Memory B cell (primary cell): ENCODE measurements at places on chromosomes 16 and 17.

GRCh38 chr17:43396491-43397060, 2.2 kb upstream of the ARL4D start:
- DNase-seq: no peak
- H3K4me3 ChIP-seq: peak overlapping the region; percentile 55
- no peaks in the 10 kb centered on the region for H3K27me3 ChIP-seq
- no peaks in the 10 kb centered on the region for H3K36me3 ChIP-seq
- peaks cover 43% of the 10 kb centered on the region for H3K4me1 ChIP-seq

- H3K36me3 ChIP-seq: peaks cover 1% of the 10 kb centered on the region
- H3K4me1 ChIP-seq: peaks cover 20% of the 10 kb centered on the region
- no peak overlapping the region for H3K27ac ChIP-seq
- peaks cover 7% of the 10 kb centered on the region for H3K27me3 ChIP-seq
Observed at GRCh38 chr16:4309833-4310266, 6.0 kb upstream of the GLIS2 start.

DNA sequence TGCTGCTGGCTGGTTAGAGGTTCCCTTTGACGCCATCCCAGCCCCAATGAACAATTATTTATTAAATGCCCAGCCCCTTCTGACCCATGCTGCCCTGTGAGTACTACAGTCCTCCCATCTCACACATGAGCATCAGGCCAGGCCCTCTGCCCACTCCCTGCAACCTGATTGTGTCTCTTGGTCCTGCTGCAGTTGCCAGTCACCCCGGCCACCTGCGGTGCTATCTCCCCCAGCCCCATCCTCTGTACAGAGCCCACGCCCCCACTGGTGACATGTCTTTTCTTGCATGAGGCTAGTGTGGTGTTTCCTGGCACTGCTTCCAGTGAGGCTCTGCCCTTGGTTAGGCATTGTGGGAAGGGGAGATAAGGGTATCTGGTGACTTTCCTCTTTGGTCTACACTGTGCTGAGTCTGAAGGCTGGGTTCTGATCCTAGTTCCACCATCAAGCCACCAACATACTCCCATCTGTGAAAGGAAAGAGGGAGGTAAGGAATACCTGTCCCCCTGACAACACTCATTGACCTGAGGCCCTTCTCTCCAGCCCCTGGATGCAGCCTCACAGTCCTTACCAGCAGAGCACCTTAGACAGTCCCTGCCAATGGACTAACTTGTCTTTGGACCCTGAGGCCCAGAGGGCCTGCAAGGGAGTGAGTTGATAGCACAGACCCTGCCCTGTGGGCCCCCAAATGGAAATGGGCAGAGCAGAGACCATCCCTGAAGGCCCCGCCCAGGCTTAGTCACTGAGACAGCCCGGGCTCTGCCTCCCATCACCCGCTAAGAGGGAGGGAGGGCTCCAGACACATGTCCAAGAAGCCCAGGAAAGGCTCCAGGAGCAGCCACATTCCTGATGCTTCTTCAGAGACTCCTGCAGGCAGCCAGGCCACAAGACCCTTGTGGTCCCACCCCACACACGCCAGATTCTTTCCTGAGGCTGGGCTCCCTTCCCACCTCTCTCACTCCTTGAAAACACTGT, 11.3 kb downstream of the CX3CL1 start:
- no peaks in the 10 kb centered on the region for H3K36me3 ChIP-seq
- DNase-seq: no peak
- peak overlapping the region; percentile 81 for H3K27ac ChIP-seq
- H3K4me3 ChIP-seq: peak overlapping the region; percentile 35
- H3K27me3 ChIP-seq: no peaks in the 10 kb centered on the region

GRCh38 chr17:8742819-8743218, 1.8 kb downstream of the CCDC42 start:
- H3K4me3 ChIP-seq: no peak overlapping the region
- no peak overlapping the region for H3K27ac ChIP-seq
- no peaks in the 10 kb centered on the region for H3K36me3 ChIP-seq
- peaks cover 18% of the 10 kb centered on the region for H3K4me1 ChIP-seq
- DNase-seq: no peak

DNA sequence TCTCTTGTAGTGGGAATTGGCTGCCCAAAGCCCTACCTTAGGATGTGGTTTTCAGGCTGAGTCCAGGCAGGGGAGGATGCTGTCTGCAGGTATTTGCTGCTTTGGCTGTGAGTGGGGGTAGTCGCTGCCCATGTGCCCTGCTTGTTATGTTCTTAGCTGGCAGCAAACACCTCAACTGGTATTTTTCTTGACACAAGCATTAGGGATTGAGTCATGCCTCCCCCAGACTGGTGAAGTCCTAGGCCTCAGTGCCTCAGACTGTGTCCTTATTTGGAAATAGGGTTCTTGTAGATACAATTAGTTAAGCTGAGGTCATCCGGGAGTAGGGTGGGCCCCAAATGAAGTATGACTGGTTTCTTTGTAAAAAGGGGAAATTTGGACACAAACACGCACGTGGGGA, 808.3 kb upstream of the EEF2KMT start:
- H3K4me1 ChIP-seq: no peaks in the 10 kb centered on the region
- no peak for DNase-seq
- H3K36me3 ChIP-seq: no peaks in the 10 kb centered on the region
- H3K4me3 ChIP-seq: no peak overlapping the region
- no peak overlapping the region for H3K27ac ChIP-seq

- peaks cover 4% of the 10 kb centered on the region for H3K4me1 ChIP-seq
- H3K27ac ChIP-seq: no peak overlapping the region
- H3K27me3 ChIP-seq: peaks cover 2% of the 10 kb centered on the region
- peaks cover 4% of the 10 kb centered on the region for H3K36me3 ChIP-seq
Observed at GRCh38 chr17:78208486-78208885, 5.6 kb upstream of the BIRC5 start.

DNA sequence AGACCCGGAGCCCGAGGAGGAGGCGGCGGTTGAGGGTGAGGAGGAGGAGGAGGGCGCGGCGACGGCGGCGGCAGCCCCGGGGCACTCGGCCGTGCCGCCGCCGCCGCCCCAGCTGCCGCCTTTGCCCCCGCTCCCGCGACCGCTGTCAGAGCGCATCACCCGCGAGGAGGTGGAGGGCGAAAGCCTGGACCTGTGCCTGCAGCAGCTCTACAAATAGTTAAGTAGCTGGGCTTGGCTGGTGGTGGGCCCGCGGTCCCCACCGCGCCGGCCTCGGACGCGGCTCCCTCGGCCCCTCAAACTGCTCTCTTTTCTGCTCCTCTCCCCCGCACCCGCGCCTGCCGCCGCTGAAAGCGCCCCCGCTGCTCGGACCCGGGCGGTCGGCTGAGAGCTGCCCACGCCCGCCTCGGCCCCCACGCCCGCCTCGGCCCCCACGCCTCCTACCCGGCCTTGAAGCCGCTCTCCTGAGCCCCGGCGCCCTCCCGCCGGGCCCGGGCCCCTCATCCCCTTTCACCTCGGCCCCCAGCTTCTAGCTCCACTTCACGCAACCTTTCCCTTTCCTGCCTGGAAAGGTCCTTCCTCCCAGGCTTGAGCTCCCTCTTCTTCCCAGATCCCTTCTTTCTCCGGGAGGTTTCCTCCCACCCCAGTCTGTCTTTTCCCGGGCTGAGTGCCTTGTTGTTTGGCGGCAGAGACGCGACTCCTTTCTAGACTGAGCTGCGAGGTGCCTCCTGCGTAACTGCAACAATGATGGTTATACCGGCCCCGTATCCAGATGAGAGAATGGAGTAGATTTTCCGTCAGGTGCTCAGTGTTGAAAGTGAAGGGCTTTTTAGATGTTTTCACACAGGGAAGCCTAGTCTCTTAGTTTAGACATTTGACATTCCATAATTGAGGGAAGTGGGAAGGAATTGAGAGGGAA, 850 bp downstream of the PPM1E start:
- H3K27me3 ChIP-seq: peaks cover 13% of the 10 kb centered on the region
- DNase-seq: no peak
- H3K4me3 ChIP-seq: peak overlapping the region; percentile 88
- H3K36me3 ChIP-seq: no peaks in the 10 kb centered on the region

DNA sequence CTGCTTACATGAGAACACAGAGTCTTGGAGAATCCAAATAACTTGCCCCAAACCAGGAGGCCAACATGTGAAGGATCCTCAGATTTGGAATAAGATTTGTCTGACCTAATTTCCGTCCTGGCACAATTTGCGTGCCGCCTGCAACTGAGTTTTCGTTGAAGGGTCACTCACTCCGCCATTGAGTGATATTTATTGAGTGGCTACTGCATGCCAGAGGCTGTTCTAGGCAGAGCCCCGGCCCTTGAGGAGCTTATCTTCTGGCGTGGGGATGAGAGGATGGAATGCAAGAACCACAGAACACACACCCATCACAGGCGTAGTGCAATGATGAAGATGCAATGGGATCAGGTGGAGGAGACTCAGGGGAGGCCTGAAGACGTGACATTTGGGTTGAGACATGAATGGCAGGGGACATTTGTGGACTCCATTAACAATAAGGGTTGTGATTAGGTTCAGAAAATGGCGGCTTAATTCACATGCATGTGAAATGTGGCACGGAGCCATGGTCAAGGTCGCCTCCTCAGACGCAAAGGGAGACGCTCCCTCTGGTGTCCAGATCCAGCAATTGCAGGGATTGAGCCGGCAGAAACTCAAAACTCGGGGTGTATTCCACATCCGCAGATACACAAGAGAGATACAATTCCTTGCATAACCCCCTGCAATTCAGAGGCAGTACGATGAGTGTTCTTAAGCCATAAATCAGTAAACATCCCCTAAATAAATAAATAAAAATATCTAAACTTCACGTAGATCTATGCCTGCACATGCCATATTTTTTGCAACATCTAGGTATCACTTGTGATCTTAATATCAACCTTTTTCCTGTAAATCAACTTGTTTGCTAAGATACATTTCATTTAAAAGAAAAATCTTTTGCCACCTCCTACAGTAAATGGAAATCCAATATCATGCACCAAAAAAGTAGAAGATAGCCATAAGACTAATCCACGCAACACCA, 57.9 kb upstream of the CACNG4 start:
- H3K4me3 ChIP-seq: no peak overlapping the region
- peak; percentile 33 for DNase-seq
- H3K36me3 ChIP-seq: no peaks in the 10 kb centered on the region
- peaks cover 5% of the 10 kb centered on the region for H3K27me3 ChIP-seq
- no peak overlapping the region for H3K27ac ChIP-seq

- no peak for DNase-seq
- peaks cover 3% of the 10 kb centered on the region for H3K4me1 ChIP-seq
- H3K27ac ChIP-seq: no peak overlapping the region
- H3K36me3 ChIP-seq: no peaks in the 10 kb centered on the region
Observed at GRCh38 chr16:87681981-87682570, 79.8 kb downstream of the JPH3 start.

DNA sequence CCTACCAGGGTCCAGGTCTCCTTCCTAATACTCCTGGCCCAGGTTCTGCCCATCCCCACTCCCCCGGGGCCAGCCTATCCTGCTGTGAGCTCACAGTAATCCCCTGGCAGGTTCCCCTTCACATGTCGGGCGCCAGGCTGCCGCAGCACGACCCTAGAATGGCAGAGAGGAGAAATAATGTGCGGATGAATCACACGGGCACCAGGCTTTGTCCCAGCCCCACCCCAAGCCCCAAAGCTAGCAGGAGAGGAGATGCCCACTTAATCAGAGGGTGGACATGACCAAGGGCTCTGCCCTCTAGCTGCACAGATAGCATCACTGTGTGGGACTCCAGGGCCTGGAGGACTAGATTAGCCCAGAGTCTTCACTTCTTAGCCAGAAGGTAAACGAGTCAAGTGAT, 39.5 kb downstream of the ST3GAL2 start:
- no peak overlapping the region for H3K27ac ChIP-seq
- no peak overlapping the region for H3K4me3 ChIP-seq
- DNase-seq: no peak
- H3K4me1 ChIP-seq: peaks cover 15% of the 10 kb centered on the region
- peaks cover 7% of the 10 kb centered on the region for H3K27me3 ChIP-seq
- H3K36me3 ChIP-seq: peaks cover 9% of the 10 kb centered on the region

DNA sequence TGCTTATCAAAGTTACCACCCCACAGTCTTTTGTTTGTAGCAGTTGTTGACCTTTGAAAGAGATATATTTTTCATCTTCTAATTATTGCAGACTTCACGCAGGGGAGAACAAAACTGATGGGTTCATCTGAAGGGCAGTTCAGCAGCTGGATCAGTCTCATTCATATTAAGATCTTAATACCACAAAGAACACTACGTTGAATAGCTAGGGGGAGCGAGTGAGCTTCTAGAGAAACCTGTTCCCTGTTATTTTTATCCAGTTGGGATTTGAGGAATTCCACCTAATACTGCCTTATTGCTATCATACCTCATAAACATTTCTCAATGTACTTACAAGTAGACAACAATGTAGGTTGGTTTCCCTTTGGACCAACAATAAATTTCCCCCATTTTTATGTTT, 306.1 kb upstream of the KIF2B start:
- H3K27me3 ChIP-seq: no peaks in the 10 kb centered on the region
- no peak overlapping the region for H3K4me3 ChIP-seq
- H3K4me1 ChIP-seq: no peaks in the 10 kb centered on the region

DNA sequence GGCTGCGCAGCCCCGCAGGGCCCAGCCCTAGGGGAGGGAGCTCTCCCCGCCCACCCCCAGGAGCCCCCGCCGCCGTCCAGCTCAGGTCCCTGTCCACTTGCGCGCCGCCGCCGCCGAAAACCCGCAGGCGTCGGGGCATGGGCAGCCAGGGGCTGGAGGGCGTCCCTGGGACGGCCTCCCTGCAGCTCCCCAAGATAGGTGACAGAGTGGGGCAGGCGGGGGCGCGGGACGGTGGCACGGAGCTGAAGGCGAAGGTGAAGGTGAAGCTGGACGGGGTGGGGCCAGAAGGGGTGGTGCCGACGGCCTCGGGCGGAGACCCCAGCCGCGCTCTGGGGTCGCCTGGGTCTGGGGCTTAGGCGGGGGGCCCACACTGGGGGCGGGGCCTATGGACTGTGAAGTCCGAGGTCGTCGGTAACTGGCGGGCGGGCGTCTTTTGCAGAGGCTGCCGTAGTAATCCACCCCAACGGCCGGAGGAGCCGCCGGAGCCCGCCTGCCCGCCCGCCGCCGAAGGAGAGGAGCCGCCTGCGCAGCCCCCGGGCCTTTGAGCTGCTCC, 27.2 kb downstream of the SREBF1 start:
- H3K27me3 ChIP-seq: no peaks in the 10 kb centered on the region
- no peak for DNase-seq
- peaks cover 11% of the 10 kb centered on the region for H3K4me1 ChIP-seq
- H3K36me3 ChIP-seq: peaks cover 7% of the 10 kb centered on the region
